ENCODE measurements at places on chromosomes 5 and 9.

GRCh38 chr5:60287174-60287771, 393.7 kb upstream of the PDE4D start:
- peak; percentile 47 for DNase-seq

DNA sequence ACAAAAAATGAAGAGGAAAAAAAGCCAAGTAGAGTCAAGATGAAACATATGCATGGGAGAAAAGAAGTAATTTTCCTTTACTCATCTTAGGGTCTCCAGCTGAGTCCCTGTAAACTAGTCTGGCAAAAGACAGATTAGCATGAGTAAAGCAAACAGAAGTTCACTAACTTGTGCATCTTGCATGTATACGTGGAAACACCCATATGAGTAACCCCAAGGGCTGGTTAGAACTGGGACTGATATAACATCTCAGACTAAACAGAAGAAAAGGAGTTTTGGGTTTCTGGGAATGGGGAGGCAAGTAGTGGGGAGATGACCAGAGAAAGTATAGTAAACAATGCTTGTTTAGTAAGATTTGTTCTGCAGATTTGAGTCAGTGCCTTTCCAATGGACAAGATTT, 20.1 kb upstream of the GLDC start:
- DNase-seq: no peak

DNA sequence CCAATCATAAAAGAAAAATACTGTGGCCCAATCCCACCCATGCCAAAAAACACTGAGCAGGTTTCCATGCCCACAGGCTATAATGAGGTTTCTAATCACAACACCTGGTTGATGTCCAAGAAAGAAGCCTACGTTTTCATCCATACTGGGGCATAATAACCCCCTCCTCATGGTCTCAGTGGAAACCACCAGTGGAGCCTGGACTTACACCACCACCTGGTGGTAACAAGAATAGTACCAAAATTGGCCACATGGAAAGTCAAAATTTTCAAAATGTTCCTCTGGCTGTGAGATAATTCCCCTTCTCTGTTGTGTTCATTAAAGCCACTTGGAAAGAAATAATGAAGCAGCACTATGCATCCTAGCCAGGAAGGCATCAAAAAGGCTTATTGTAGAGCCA, 687.3 kb upstream of the ST8SIA4 start:
- no peak for DNase-seq

GRCh38 chr5:146880966-146881365, 2.4 kb upstream of the PPP2R2B start:
- DNase-seq: no peak

DNA sequence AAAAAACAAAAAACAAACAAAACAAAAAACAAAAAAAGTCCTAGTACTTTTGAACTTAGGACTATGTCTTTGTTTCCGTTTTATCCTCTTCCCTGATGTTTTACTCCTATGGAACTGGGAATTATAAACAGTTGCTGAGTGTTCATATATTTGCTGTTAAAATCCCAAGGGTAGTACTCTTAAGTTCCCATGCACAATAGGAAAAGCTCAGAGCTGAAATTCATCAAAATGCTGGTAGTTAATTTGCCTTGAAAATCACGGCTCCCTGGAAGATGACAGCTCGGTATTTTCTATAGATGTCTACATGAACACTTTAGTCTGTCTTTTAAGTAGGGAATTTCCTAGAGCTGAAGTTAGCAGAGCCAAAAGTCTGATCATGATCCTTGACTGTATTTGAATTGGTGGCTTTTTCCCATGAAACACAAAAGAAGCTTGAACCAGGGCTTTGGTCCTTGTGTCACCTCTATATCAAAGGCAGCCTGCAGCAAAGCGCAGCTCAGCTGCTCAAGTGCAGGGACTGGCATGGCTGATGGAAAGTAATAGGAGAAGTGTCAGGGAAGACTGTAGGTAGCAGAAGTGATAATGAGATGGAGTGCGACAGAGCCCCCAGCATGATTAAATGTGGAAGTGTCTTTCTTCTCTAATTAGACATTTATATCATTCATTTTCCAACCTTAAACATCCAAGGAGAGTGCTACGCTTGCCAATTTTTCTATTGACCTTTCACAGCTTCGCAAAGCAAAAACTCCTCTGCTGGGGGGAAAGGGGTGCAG, 310.9 kb downstream of the TRIM36 start:
- DNase-seq: no peak

Measured in mesenchymal stem cell (in vitro differentiated cells and primary cell).